Stimulated activated CD4-positive, alpha-beta T cell treated with anti-CD3 and anti-CD28 coated beads, Interleukin-12 subunit alpha, Interleukin-12 subunit beta, amount 100 ng/mL, for 48 hours (primary cell): ENCODE measurements at places on chromosomes 6 and 20.

GRCh38 chr6:106513808-106514582 lies 115.3 kb downstream of the RTN4IP1 start:
- DNase-seq = no peak

GRCh38 chr6:136069119-136069518 lies 181.0 kb downstream of the MTFR2 start:
- no peak for DNase-seq

DNA sequence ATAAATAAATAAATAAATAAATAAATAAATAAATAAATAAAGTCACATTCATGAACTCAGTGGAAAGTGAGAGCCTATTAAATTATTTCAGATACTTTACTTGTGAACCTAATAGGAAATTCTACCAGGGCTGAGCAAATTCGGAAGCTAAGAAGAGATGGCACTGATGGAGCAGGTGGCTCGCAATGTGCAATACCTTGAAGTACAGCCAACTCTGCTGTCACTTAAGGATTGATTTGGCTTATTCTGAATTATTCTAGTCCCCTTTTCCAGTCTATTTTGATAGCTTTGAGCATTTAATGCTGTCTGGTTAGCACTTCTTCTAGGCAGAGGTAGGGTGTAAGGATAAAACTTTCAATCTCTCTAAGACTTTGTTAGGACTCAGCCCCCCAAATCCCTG lies 395.8 kb upstream of the PLCB4 start:
- no peak for DNase-seq

- peak; percentile 48 for DNase-seq
These were observed at the start of gene TSHZ2 for GRCh38 chr20:52972190-52972937. TSHZ2 (plus strand) TSS chr20:52972358; CDS start chr20:52973294, 936 bp downstream.

DNA sequence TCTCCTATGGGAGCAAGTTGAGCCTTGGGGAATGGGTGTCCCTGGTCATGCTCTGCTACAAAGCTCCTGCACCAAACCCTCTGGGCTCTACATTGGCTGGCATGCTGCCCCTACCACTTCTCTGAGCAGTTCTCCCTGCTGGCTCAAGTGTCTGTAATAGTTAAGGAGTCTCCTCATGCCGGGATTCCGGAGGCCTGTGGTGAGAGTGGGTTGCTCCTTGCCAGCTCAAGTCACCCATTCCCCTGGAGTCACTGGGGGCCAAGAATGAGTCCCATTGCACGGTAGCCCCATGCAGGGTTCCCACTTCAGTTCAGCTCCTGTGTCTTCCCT lies 173.9 kb downstream of the PRDM13 start:
- DNase-seq = no peak

- DNase-seq = no peak
These were observed 81.4 kb downstream of the JARID2 start for GRCh38 chr6:15327271-15327670.
